Left renal pelvis (tissue), 4 donors: ENCODE measurements at places on chromosomes 6 and 20.

GRCh38 chr6:35216851-35217811 is 3.4 kb downstream of the SCUBE3 start:
- DNase-seq: no peak

- DNase-seq: no peak
These were observed 7.2 kb downstream of the TGM2 start for GRCh38 chr20:38157635-38158495.

DNA sequence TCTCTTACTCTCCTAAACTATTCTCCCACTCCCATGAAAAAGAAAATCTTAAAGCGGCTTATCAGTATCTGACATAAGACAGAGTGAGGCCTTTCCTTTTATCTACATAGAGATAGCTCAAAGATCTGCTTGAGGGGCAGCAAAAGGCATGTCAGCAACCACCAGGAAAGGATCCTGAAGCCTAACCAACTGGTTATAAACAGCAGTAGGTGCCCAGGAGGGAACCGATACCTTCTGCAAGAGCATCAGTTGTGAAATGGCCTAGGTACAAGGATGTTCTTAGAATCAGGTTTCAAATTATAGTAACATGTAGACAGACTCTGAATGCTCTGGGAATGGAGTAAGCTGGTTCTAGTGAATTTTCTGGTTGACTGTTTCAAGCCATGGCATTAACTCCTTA is 21.4 kb downstream of the JARID2 start:
- DNase-seq: no peak

DNA sequence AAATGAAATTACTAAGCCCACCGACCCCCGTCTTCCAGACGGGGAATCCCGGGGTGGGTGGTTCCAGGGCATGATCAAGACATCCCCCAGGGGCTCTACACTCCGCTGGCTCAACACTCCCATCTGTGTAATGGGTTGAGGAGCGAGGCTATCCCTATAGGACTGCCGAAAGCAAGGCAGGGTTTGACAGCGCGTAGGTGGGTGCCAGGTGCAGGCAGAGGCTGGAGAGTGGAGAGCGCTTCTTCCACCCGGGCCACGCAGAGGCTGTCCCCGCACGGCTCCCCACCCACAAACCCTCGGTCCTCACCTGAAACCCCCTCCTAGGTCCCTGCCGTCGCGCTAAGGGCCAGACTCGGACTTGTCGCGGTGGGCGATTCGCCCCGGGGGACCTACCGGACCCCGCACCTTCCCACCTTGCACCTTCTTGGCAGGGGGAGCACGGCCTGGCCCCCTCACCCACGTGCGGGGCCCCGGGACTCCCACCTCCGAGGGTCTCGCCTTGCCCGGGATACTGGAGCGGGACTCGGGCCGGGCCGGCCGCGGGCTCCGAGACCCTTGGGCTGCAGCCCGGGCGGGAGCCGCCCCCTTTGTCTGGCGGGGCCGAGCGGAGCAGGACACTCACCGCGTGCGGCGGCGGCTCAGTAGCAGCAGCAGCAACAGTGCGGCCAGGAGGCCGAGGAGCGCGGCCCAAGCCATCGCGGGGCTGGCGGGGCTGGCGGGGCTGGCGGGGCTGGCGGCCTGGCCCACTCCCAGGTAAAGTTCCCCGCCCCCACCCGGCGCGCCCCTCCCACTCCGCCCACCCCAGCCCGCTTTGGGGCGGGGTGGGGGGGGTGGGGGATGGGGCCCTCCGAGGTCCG is at the start of gene PTGIS:
Gene PTGIS, minus strand, starts transcription at position 717 of the 857 bp plus-strand sequence. Its CDS starts 21 bp downstream, at position 696.
- no peak for DNase-seq

- DNase-seq: no peak
These were observed 82.5 kb downstream of the CD83 start for GRCh38 chr6:14200047-14200446.

DNA sequence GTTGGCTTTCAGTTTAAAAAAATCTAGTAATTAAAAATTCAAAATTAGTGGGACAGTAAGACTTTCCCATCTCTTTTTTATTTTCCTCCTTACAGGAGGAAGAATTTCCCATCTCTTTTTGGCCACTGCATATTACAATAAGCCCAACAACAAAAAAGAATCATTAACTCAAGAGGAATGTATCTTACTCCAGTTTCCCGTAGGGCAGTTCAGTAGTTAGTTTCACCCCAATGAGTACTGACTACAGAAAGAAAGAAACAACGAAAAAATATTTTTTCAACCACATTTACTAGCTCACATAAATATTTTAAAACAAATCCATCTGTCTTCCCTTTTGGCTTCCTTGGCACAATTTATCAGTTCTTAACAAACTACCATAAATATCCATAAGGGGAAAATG is 14.9 kb upstream of the BLOC1S5 start:
- no peak for DNase-seq

DNA sequence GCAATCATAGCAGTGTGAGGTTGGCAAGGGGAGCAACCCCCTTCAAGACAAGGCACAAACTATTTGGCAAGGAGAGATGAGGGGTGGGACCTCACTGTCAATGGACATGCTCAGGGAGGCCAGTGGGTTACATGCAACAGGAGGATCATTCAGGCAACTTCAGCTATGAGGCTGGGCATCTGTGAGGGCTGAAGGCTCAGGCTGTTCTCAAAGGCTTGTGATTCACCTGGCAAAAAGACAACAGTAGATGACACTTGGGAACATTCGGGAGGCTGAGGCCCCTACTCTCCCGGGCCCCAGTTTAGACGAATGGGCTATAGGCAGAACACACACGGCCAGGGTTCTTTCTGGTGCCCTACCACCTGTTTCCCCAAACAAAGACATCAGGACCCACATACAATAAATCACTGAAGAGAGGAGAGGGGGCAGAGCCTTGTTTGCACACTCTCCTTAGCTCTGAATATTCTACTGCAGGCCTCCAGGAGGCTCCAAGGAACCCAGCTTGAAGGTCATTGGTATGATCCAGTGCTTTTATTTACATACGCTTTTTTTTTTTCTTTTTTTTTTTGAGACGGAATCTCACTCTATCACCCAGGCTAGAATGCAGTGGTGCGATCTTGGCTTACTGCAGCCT is 7.9 kb downstream of the TUBB start:
- DNase-seq: no peak
